Smooth muscle cell of the brain vasculature (primary cell): ENCODE measurements at places on chromosomes 16 and 17.

DNA sequence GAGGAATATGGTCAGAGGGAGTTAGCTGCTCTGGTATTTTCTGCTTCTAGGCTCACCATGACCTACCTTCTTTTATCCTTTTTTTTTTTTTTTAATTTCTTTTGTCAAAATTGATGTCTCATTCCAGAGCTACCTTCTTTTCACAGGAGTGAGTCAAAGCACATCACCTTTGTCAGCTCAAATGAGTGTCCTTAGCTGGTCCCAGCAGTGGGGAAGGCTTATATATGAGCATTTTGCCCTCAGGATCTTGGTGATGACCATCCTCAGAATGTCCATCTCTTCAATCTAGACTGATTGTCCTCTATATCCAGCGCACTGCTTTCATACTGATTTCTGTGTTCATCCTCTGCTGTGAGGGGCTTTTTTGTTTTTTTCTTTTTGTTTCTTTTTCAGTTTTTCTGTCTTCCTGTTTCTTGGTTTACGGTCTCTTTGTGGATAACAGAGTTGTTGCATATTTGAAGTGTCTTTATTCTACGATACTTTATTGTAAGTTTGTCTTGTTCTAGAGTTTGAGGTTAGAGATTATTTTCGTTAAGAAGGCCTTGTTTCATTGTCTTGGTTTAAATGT lies 24.9 kb downstream of the CBFB start:
- no peak for DNase-seq

- no peak for DNase-seq
These were observed 58.8 kb downstream of the ADCY9 start for GRCh38 chr16:4057439-4057877.

DNA sequence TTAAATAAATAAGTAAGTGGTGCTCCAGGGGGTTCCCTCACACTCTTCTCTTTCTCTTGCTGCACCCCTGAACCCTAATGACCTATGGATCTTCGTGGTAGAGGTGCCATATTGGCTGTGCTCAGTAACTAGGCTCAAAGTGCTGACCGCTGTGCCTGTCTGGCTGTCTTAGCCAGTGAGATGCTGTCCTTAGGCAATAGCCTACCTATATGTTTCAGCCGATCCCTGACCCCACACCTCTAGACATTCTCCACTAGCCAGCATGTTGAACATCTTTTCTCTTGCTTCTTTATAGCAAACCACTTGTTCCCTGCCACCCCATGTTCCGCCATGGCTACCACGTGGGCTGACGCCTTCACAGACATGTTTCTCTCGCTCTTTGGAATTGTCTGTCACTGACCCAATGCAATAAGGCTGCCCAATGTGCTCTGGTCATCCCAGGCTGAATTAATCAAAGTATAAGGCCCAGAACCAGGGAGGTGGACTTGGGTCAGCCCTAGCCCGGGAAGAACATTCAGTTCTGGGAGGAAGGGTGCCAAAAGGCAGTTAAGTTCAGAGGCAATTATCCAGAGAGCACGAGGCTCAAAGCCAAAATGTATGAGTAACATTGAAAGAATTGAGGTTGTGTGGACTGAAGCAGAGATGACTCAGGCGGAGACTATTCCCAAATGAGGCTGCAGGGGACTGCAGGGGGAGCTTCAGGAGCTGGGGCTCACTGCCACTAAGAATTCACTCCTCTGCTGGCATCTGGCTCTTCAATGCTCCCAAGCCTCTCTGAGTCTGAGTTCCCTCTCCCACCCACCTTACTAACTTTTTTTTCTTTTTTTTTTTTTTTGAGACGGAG lies 28.7 kb upstream of the TNRC6A start:
- peak; percentile 88 for DNase-seq

- DNase-seq, result no peak
These were observed 33.7 kb upstream of the PVALEF start for GRCh38 chr17:81131486-81132196.

DNA sequence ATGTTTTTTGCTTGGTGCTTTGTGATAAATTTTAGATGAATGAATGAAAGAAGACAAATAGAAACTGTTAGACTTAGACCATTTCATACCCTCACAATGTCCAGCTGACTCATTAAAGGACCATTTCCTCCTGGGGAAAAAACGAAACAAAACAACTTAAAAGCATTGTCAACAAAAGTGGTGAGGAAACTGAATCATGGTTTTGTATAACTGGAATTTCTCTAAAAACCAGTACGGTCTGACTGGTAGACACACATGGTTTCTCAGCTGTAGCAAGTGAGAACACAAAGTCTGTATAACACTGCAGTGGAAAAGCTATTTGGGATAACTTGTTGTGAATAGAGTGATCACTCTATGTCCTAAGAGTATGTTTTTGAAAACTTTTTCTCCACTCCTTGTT lies 5.3 kb upstream of the DDX52 start:
- no peak for DNase-seq

DNA sequence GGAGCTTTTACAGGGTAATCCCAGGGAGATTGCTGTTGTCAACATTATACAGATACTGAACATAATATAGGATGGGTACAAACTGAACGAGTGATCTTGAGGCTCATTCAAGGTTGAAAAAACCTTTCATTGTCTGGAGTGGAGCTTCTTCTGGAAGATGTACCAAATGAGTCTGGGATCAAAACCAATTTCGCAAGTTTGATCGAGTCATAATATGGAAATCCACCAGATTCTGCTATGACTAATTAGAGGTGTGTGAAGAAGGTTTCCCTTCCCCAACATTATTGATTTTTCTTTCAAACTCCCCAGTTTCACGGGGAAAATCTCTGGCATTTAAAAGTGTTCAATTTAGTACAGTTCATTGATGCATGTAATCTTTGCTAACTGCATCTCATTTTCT lies 324.1 kb downstream of the ZFHX3 start:
- DNase-seq, result no peak

- DNase-seq, result no peak
These were observed 23.7 kb upstream of the SPNS2 start for GRCh38 chr17:4475001-4475400.

DNA sequence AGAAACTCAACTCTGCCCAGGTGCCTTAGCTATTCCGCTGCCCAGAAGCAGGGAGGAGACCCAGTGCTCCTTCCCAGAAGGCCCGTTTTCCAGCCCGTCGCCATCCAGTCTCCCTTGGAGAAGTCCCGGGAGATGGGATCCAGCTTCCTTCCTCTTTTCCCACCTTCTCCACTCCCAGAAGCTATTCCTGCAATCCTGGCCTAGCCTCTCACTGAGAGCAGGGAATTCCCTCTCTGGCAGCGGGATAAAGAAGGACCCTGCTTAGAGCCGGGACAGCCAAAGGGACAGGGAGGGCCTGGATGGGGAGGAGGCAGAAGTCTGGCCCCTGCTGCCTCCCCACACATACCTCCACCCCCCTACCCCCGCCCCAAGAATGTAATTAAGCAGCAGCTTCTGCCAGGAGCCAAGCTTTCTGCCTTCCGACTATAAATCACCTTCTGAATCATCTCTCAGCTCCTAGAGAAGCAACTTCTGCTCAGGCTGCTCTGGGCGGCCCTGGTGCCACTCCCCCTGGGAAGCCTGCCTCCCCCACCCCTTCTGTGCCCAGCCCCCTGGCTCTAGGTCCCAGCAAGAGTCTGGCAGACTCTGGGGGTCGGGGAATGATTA lies 6.4 kb downstream of the WNT3 start:
- DNase-seq, result no peak

GRCh38 chr16:88456356-88457292 lies 3.5 kb downstream of the ZFPM1 start:
- no peak for DNase-seq

- no peak for DNase-seq
These were observed 486.5 kb downstream of the CDH13 start for GRCh38 chr16:83113317-83113716.

- DNase-seq, result no peak
These were observed 498 bp downstream of the PKMYT1 start for GRCh38 chr16:2979669-2980226.

DNA sequence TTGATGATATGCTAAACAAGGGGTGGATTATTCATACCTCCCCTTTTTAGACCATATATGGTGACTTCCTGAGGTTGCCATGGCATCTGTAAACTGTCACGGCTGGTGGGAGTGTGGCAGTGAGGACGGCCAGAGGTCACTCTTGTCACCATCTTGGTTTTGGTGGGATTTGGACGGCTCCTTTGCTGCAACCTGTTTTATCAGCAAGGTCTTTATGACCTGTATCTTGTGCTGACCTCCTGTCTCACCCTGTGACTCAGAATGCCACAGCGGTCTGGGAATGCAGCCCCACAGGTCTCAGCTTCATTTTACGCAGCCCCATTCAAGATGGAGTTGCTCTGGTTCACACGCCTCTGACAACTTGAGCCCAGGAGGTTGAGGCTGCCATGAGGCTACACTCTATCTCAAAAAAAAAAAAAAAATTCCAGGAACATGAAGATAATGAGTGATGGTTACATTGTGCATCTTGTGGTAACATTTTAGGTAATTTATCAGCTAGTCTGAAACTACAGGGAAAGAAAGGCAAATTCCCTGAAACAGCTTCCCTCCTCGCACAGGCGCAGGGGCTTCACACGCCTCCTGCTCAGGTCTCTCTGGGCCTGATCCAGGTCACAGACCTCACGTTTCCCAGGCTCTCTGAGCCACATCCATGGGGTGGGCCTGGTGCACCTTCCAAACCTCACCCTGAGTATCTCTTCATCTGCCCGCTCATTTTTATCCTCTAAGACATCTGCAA lies 15.3 kb upstream of the UBE2I start:
- no peak for DNase-seq

GRCh38 chr17:79464318-79465010 lies 146.4 kb downstream of the RBFOX3 start:
- DNase-seq, result no peak

DNA sequence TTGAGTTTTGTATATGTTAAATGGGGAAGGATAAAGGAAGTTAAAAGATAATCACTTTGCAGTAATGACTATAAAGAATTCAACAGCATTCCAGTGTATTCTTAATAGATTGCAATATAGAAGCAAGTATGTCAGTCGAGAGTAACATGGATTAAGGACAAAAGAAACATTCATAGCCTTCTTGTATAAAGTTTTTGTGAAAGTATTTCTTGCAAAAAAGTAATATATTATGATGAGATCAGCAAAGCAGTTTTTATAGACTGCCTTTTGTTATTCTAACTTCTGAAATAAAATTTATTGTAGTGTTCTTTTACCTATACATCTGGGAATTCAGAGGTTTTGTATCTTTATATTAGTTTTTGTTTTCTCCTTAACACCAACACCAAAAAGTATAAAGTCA lies 184.9 kb upstream of the RBL2 start:
- DNase-seq, result no peak

DNA sequence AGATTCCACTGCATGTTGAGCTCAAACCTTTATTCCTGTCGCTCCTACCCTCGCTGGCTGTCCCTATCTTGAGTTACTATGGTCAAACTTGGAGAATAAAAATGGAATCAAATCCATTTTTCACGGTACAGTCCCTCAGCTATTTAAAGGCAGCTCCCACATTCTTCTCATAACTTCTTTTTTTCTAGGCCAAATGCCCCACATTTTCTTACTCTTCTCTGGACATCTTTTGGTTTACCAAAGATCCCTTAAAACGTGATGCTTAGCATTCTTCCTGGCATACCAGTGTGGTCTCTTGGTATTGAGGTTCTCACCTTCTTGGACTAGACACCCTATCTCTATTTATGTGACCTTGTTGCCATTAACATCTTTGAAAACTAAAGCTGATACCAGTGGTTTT lies 48.3 kb upstream of the MAF start:
- DNase-seq, result no peak

DNA sequence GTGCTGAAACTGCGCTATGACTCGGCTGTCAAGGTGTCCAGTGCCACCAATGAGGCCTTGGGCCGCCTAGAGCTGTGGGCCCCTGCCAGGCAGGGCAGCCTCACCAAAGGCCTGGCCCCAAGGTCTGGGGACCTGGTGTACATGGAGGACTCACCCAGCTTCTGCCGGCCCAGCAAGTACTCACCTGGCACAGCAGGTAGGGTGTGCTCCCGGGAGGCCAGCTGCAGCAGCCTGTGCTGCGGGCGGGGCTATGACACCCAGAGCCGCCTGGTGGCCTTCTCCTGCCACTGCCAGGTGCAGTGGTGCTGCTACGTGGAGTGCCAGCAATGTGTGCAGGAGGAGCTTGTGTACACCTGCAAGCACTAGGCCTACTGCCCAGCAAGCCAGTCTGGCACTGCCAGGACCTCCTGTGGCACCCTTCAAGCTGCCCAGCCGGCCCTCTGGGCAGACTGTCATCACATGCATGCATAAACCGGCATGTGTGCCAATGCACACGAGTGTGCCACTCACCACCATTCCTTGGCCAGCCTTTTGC lies 25.0 kb downstream of the WNT9B start:
- no peak for DNase-seq

- DNase-seq, result no peak
These were observed 36.6 kb downstream of the TIMM22 start for GRCh38 chr17:1033503-1033902.

DNA sequence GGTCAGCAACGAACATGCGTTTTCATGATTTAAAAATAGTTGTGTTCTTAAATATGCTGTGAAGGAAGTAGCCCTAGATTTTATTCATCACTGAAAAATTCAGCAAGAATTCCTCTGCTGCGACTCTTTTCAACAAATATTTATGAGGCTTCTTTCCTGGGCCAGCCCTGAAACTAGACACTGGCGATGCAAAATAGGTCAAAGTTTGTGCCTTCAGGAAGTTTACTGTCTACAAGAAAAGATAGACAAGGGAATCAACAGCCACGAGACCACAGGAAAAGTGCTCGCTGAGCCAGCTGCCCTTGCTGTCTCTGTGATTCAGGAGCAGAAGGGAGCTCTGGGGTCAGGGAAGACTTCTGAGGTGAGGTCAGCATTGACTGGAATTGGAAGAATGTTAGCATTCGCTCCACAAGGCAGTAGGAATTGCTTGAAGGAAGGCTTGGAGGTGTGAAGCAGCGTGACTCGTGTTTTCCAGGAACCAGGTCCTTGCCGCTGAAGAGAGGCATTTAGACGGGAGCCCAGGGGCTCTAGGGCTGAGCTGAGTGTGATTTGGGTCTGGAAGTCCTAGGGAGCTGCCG lies 1.9 kb upstream of the RPL26 start:
- no peak for DNase-seq

- no peak for DNase-seq
These were observed 31.0 kb downstream of the SCNN1B start for GRCh38 chr16:23333034-23333579.

DNA sequence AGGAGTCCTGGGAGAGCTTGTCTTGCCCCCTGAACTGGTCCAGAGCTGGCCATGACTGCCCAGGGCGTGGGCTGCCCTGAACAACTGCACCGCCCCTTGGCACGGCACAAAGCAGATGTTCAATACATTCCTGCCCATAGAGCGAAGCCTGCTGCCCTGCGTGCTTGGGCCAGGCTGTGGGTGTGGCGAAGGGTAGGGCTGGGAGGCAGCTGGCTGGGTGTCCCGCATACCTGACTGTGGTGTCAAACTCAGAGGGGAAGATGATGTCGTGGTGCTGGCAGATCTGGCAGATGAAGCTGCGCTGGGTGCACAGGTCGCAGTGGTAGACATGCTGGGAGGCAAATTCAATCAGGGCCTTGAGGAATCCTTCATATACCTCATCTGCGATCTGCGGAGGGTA lies 124.2 kb upstream of the SMURF2 start:
- DNase-seq, result no peak
